ENCODE measurements at places on chromosomes 13 and 19.

DNA sequence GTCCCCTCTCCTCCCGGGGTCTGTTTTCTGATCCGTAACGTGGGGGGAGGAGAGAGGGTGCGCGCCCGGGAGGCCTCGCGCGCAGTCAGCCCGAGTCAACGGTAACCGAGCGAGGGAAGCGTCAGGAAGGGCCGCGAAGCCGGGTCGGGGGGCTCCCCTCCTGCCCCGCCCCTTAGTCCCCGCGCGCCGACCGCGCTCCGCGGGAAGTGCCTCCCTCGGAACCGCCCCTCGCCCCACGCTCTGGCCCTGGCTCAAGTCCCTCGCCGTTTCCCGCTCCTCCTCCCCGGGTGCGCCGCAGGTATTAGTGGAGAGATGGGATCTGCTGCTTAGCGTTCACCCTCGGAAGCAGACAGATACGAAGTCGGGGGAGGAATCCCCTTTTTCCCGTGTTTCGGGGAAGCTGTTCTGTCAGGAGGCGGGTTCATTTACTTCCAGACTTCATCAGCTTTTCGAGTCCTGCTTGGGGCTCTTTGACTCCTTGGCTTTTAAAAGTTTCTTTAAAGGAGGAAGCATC lies 770 bp downstream of the HNRNPM start:
- DNase-seq: no peak

DNA sequence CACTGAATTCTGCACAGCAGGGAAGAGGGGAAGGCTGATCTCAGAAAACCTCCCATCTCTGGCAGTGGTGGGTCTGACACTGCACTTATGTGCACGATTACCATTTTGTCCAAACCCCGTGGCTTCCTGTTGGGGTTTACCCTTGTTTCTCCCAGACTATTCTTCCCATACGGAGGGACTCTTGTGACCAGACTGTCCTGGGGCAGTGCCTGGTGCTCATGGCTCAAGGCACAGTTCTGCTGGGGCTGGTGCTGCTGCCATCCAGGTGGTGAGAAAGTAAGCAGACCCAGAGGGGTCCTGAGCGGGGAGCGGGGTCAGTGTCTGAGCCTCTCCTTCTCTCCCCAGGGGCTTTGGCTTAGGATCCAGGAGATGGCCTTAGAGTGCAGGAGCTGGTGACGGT lies 5.1 kb upstream of the SIGLEC9 start:
- DNase-seq: no peak

DNA sequence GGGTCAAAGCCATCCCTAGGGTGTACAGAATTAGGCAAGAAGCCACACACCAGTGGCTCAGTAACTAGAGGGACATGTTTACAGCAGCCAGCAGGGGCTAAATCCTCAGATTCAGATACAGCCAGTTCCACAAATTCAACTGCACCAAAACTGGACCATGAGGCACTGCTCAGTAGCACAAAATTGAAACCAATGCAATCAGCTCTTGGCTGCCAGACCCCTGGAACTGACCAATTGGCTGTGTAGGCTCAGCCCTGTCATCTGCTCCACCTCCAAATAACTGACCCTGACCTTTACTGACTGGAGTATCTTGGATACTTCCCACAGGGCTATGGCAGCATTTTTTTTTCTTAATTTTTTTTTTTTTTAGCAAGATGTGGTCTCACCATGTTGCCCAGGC lies 226.5 kb downstream of the FOXO1 start:
- no peak for DNase-seq

DNA sequence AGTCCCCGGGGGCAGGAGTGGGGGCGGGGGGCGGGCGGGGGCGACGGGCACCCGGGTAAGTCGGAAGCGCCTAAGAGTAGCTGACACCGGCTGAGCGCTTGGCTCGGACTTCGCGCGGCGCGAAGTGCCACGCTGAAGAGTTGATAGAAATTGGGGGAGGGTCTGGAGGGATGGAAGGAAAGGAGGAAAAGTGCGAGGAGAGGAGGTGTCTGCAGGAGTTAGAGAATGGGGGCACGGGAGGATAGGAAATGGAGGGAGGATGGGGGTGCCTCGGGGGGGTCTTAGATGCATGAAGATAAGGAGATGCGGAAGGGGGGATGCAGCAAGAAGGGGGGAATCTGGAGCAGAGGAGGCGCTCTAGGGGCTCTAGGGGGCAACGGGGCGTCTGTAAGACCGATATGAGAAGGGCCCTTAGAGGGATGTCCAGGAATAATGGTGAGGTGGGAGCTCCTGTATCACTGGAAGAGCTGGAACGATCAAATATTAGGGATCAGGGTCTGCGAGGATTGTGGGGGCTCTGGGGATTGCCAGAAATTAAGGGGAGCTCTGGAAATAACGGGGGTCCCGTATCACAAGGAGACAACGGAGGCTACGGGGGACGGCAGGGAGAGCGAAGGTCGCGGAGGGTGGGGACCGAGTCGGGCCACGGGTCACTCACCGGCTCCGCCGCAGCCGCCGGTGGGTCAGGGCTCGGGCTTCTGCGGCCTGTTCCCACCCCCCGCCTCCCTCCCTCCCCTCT lies at the start of gene MYPOP:
TSS of gene MYPOP (minus strand) at position 702 of the 739 bp plus-strand sequence. CDS start 840 bp downstream, outside the sequence.
- DNase-seq: no peak

DNA sequence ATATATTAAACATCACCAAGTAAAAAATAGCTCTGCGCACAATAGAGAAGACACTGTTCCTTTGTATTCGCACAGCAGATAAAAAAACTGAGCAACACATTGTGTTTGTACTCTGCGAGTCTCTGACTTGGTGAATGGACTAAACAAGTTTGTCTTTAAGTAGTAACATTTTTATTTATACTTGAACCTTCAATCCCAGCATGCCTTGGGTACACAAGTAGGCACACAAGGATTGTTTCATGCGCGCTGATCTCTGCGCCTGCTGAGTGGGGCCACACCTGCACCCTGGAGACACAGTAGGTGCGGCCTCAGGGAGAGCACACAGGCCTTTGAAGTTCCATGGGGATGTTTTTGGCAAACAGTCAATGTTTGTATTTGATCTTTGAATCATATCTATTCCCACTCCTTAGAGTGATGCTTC lies 318.9 kb downstream of the MYO16 start:
- peak; percentile 52 for DNase-seq

DNA sequence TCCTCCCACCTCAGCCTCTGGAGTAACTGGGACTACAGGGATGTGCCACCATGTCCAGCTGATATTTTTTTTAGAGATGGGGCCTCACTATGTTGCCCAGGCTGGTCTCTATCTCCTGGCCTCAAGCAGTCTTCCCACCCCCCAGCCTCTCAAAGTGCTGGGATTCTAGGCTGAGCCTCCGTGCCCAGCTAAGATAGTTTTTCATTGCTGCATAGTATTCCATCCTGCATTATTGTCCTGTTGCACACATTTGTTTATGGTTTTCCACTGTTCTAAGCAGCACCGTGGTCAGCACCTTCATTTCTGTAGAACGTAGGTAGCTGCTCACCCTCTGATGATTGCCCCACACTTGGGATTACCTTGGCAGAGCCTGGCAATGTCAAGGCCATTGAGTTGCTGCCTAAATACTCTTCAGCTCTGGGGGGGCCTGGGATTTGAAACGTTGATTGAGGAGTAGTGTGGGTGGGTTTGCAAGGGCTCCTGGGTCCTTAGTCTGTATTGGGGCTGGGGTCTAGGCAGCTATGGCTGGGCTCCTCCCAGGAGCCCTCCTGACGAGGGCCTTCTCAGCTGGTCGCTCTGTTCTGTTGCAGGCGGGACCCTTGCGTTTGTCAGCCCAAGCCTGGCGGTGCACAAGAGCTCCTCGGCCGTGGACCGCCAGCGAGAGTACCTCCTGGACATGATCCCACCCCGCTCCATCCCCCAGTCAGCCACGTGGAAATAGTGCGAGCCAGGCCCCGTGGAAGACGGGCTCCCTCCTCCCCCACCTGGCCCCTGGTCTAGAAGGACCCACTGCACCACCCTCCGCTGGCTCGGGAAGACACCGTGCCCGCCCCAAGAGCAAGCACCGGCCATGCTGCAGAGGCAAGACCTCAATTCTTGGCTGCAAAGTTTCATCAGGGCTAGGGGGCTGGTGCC lies 10.3 kb downstream of the TSSK6 start:
- DNase-seq: no peak

GRCh38 chr13:102021777-102022176 lies 380.1 kb downstream of the FGF14 start:
- DNase-seq: no peak

- no peak for DNase-seq
These were observed 81.5 kb downstream of the UQCRFS1 start for GRCh38 chr19:29131456-29131855.

DNA sequence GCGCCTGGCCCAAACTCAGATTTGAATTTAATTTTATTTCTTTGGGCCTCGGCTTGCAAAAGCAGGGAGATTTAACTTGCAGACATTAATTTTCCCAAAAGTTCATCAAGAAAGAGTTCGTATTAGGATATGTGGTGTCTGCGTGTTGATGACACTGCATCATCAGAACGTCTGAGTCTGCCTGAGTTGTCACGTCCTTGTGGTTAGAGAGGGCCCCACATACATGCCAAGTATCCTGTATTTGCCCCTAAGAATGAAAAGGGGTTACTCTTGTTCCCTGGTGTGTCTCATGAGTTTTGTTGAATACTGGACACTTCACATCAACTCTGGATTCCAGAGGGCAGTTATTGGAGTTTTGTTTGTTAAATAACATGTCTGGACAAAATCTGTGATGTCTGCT lies 5.6 kb upstream of the TEX29 start:
- DNase-seq: no peak

DNA sequence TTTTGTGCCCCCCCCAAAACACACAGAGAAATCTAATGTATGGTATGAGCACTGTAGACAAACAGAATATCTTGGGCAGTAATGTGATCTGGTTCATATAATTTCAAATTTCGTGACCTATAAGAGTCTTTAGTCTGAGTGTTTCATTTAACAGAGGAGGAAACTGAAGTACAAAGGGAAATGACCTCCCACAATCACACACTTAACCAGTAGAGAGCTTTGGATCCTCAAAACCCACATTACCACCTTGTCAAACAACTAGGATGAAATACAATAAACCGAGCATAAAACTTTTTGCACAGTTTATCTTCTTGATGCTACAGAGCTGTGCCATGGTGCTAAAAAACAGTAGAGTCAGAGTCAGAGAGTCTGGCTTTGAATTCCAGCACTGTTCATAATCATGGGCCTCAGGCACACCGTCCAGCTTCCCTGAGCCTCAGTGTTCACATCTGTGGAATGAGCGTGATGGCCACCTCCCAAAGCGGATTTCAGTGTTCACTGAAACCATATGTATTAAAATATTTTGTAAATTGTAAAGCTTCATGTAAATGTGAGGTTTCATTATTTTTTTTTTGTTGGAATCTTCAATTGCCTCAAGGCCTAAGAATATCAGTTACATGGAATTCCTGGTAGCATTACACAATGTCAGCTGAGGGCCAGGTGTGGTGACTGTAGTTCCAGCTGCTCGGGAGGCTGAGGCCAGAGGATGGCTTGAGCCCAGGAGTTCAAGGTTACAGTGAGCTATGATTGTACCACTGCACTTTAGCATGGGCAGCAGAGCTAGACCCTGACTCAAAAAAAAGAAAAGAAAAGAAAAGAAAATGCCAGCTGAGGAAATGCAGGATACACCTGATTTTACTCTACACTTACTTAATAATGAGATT lies 126.4 kb upstream of the FRY start:
- no peak for DNase-seq

GRCh38 chr19:55638864-55639359 lies 1.9 kb upstream of the ZNF580 start:
- peak; percentile 52 for DNase-seq

- DNase-seq: no peak
These were observed 59.7 kb downstream of the DLEU7 start for GRCh38 chr13:50783717-50784290.

DNA sequence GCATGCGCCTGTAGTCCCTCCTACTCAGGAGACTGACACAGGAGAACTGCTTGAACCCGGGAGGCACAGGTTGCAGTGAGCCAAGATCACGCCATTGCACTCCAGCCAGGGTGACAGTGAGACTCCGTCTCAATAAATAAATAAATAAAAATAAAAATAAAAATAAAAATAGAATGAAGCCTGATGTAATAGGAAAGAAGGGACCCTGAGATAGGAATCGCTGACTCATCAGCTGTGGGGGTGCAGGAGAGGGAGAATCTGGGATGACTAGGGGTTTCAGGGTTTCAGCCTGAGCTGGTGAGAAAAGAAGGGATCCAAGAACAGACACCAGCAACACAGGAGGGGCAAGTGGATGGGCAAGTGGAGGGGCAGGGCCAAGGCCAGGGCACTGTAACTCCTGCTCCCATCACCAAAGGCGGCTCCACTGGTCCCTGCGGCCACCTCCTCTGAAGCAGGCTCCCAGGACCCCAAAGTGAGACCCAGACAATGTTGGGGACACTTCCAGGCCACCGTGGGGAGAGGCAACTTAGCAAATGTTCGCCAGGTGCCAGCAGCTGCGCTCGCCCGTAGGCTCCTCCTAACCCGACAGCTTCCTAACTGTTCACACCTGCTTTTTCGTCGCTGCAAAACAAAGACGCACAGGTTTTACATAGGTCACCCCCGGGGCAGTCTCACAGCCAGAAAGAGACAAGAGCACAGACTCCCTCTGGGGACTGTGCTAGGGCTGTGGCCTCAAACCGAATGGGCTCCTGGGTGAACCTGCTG lies 1.2 kb downstream of the HAUS8 start:
- DNase-seq: no peak

DNA sequence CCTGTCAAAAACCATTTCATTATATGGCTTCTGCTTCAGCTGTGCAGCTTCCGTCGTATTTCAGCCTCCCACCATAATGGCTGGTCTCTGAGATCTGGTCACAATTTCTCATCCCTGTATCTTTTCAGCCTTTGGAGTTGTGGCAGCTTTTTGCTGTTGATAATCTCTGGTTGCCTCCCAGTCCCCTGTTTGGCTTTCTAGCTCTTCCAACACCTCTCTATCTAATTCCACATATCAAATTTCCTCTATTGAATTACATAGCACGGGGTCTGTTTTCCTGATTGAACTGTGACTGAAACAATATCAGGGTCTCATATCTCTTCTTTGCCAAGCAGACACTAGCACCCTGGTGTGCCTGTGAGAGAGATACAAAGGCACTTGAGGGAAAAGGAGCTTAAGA lies 222.1 kb upstream of the OBI1 start:
- no peak for DNase-seq

DNA sequence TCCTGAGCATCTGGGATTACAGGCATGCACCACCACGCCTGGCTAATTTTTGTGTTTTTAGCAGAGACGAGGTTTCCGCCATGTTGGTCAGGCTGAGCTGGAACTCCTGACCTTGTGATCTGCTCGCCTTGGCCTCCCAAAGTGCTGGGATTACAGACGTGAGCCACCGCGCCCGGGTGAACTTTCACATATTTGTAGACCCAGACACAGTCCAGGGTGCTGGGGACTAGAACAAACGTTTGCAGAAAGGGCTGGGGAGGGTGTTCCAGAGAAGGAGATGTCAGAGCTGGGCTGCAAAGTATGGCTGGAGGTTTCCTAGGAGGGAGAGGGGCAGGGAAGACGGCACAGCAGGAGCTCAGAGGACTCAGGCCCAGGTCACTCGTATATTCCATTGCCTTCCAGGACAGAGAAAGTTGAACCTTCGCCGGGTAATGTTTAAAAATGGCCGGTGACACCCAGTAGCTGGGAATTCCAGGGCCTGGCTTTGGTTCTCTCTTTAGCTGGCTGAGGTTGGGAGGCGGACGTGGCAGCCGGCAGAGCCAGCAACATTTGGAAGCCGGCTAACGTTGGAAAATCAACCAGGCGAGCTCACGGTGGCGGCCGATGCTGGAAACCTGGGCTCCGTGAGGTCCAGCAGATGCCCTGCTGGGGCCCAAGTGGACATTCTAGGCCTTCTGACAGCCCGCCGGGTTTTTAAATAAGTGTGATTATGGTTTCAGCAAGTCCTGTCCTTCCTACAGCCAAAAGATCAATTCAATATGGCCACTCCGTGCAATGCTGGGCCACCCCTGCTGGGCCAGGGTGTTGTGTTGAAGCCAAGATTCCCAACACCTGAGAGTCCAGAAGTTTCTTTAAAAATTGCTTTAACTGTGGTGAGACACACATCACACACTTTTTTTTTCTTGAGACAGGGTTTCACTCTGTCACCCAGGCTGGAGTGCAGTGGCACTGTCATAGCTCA lies 41.5 kb downstream of the NFIC start:
- DNase-seq: no peak

Data from foreskin melanocyte (primary cell).